ENCODE measurements at places on chromosomes 1 and 21. TPM values are rescaled to one million over a fixed set of nuclear protein-coding genes. Genes with fewer than 3 reads are reported as not detected.

DNA sequence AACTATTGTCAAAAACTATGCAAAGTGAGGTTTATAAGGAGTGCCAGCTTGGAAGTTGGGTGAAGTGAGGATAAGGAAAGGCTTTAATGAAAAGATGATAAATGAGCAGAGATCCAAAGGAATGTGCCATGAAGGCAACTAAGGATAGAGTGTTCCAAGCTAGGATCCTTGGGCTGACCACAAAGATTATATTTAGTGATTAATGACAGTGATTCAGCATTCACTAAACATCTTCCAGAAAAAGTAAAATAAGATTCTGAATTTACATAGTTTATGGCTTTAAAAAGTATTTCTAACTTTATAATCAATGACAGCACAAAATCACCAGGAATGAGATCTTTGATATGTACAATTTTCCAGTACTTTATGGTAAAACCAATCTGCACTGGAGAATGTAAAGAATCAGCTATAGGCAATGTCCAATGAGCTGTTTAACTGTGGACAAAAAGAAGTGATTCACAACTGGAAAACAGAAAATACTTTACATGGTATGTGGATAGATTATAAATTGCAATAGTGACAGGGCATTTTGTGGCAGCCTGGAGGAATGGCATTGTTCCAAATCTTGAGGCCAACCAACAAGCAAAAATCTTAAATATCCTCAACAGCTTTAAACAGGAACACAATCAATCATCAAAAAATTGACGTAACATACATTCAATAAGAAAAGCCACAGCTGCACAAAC is 91.2 kb upstream of the KCTD3 start:
- DNase-seq, result no peak

The PLPPR5 gene
- total RNA-seq, result not detected

DNA sequence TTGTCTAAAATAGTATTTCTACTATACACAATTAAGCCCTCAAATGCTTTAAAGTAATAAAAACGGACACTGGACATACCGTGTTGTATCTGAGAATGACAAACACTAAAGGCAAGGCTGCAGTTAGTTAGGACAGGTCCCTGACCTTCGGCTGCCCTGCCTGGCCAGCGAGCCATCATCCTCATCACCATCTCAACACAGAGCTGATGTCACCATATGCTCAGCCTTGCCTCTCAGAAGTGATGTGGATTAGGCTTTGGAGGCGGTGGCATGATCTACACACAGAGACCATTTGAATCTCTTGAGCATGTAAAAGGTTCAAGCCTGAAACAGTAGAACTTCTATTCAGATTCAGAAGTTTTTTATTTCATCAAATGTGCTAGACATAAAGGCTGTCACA is 244.7 kb downstream of the SDCCAG8 start:
- DNase-seq, result no peak

GRCh38 chr1:182507685-182508084 is 57.7 kb downstream of the RGSL1 start:
- no peak for DNase-seq

DNA sequence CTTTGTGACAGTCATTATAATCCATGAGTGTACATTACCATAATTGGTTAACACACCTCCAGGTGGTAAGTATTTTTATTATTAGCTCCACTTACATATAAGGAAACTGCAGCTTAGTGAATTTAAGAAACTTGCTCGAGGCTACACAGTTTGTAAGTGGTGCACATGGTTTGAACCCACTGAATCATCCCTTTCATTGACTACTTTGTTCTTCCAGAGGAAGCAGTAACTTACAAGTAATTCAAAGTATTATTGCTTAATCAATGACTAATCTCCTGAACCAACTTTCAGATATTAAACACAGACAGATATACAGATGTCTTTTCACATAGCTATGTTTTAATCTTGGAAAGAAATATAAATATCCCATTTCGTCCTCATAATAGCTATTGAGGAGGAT is 18.7 kb upstream of the CLDN8 start:
- no peak for DNase-seq

- DNase-seq, result no peak
Measured at GRCh38 chr1:92826792-92827191, 5.0 kb upstream of the RPL5 start.

Measured in activated naive CD8-positive, alpha-beta T cell treated with anti-CD3 and anti-CD28 coated beads, Interleukin-2, amount 10 ng/mL, durations not matched to agents 7 days and 5 days (primary cell).